CD4-positive, alpha-beta T cell treated with Interleukin-17A for 1 hour (primary cell): ENCODE measurements at places on chromosomes 16 and 17.
A peak's percentile ranks its signal among the peaks of the same experiment; 100 is the strongest.

GRCh38 chr17:72135546-72136325, 14.9 kb downstream of the SOX9 start:
- DNase-seq = no peak

GRCh38 chr17:79625706-79626105, 14.9 kb upstream of the RBFOX3 start:
- no peak for DNase-seq

DNA sequence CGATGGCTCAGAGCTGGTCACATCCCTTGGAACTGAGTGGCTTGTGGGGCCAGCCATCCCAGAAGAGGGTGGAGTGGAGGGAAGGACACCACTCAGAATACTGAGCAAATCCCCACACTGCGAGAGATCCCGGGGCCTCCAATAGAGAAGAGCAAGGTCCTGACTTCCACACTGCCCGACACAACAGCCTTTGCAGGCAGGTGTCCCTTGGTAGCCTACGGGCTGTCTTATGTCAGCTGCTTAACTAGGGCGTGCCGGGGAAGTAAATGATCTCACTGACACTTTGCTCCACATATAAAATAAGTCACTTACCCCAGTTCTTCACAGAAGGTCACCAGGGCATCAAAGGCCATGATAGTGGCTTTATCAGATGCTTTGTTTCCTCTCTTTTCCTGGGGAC, 16.1 kb downstream of the RECQL5 start:
- no peak for DNase-seq

- DNase-seq = no peak
Observed at GRCh38 chr16:79390481-79391051, 210.0 kb downstream of the MAF start.

DNA sequence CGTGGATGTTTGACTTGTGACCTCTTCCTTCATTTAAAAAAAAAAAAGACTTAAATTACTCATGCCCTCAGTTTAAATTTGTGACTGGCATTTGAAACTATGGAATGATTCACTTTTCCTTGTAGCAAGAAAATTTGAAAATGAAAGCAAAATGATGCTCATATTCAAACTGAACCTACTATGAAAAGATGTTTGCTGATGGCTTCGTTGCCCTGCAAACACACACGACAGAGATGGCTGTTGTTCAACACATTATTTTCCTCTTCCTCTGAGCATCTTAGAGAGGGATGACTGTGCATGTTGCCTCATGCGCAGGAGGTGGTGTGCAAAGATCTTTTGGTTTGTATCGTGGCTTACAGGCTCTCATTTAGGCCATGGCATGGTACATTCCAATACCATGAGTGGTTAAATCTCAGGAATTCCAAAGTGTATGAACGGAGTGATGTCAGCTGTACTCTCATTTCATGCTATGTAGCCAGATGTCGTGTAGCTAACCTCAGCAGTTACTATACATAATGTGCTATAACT, 164.5 kb downstream of the PRKCA start:
- no peak for DNase-seq

DNA sequence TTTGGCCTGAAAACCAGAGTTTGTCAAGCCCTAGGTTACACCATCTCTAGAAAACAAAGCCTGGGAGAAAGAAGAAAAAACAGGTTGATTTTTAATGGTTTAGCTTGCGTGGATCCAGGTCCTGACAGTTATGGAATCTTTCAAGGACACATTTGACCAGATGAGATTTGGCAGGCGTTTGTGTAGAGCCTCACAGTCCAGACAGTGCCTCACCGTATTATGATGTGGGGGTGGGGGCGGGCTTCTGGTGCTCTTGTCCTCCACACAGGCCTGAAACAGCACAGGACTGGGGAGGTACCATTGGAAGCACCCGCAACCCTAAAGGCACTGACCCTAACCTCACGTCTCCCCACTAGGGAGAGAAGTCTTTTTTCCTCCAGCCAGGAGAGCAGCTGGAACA, 19.6 kb downstream of the MVP start:
- no peak for DNase-seq

- DNase-seq = no peak
Observed at GRCh38 chr16:31009120-31009519, 1.3 kb downstream of the STX1B start.

- no peak for DNase-seq
Observed at GRCh38 chr17:76887802-76888201, 19.6 kb downstream of the MGAT5B start.

GRCh38 chr16:86579268-86580062, 1.1 kb downstream of the FOXL1 start:
- DNase-seq = no peak

GRCh38 chr16:50718061-50718760, 23.7 kb upstream of the CYLD start:
- no peak for DNase-seq

- DNase-seq = no peak
Observed at GRCh38 chr17:29445844-29446243, 55.7 kb downstream of the TAOK1 start.

GRCh38 chr17:76200354-76200753, 39.9 kb downstream of the RNF157 start:
- DNase-seq = no peak

- DNase-seq = peak; percentile 22
Observed at GRCh38 chr17:63774969-63775265, 947 bp downstream of the DDX42 start.

GRCh38 chr17:30454635-30455034, 22.6 kb upstream of the GOSR1 start:
- no peak for DNase-seq

DNA sequence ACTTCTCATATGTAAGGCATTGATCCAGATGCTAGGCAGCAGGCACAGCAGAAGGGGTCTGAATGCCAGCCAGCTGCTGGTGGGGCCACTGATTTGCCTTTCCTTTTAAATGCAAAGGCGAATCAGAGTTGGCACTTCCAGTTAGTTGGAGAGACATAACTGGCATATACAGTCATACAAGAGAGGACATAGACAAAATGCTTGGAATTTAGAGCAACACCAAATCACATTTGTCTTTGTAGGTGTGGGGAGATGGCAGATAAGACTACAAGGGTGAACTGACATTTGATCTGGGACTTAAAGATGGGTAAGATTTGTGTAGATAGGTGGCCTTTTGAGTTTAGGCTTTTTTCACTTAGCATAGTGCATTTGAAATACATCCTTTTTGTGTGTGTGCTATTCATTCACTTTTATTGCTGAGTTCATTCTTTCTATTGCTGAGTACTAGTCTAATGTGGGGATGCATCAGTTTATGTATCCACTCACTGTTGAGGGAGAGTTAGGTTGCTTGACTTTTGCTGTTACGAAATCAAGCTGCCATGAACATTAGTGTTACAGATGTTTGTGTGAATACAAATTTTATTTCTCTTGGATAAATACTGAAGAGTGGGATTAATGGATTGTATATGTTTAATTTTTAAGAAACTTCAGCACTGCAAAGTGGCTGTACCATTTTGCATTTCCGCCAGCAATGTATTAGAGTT, 74.1 kb downstream of the SPECC1 start:
- DNase-seq = no peak

DNA sequence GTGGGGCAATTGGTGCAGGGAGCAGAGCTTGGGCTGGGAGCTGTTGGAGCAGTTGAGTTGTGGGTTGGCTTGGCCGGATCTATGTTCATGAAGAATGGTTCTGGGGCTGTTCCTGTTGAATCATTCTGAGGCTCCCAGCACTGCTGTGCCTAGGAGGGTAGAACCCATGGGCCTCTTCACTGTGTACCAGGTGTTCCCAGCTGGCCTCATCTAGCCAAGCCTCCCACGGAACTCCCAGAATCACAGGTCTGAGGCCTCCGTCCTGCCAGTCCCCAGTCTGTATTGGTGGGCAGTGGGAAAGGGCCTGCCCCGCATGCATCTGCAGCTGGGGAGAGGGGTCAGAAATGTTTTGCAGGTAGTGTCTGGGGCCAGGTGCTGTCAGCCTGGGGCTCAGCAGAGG, 74.1 kb downstream of the MPRIP start:
- DNase-seq = no peak

DNA sequence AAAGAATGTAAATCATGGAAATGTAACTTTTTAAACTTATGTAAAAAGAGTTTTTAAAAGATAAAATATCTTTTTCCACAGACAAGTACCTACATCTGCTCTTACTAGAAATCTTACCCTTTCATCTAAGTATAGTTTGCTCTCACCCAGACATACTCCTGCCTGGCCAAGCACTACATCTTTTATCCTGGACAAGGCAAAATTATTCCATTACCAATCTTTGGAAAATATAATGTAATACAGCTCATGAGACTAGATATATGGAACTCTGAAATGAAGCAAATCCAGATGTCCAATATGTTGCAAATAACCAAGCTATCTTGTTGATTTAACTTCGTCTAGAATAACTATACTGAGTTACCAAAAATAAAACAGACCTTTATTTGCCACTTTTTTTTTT, 50.0 kb downstream of the VMP1 start:
- DNase-seq = no peak

DNA sequence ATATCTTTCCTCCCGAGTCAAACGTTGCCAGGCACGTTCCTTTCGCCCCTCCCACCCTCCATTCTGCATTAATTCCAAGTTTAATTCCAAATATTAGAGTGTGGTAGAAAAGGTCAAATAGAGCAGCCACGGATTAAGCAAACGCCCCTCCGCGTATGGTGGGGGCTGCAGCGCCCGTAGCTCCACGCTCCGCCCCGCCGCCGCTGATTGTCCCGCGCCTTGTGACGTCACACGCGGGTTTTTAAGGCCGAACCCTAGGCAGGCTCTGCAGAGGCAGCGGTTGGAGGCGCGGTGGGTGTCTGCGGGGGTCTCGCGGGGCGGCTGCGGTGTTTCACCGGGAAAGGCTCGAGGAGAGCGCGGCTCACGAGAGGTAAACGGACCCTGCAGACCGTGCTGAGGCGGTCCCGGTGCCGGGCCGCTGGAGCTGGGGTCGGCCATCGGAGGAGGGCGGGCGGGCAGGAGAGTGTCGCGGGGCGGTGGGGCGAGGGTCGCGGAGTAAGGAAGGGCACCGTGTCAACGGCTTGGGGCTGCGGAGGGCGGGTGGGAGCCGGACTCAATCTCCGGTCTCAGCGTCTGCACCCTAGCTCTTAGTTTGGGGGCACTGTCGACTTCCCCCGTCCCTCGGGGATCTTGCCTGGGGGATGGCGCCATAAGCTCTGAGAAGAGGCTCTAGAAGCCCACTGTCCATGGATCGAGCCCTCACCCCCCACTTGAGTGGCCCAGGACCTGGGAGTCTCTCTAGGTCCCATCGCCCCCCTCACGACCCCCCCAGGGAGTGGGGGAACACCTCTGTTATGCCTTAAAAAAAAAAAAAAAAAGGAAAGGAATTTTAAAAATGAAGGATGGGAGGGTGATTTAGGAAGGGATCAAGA, at the start of gene ARL4D:
Gene ARL4D, plus strand, starts transcription at position 270 of the 872 bp plus-strand sequence. CDS start 740 bp downstream, outside the sequence.
- peak; percentile 87 for DNase-seq

DNA sequence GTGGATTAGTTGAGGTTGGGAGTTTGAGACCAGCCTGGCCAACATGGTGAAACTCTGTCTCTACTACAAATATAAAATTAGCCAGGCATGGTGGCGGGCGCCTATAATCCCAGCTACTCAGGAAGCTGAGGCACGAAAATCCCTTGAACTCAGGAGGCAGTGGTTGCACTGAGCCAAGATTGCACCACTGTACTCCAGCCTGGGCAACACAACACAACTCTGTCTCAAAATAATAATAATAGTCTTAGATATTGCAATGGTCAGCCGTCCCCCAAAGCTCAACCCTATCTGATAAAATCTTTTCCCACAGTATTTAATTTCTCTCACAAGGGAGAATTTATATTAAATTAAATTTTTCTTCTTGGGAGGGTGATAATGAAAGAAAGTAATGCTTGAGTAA, 169.6 kb downstream of the XYLT1 start:
- DNase-seq = no peak

- no peak for DNase-seq
Observed at GRCh38 chr17:34356194-34356593, at the start of gene CCL13. Gene CCL13, plus strand, starts transcription at chr17:34356480. Its CDS starts 47 bp downstream, at chr17:34356527.

DNA sequence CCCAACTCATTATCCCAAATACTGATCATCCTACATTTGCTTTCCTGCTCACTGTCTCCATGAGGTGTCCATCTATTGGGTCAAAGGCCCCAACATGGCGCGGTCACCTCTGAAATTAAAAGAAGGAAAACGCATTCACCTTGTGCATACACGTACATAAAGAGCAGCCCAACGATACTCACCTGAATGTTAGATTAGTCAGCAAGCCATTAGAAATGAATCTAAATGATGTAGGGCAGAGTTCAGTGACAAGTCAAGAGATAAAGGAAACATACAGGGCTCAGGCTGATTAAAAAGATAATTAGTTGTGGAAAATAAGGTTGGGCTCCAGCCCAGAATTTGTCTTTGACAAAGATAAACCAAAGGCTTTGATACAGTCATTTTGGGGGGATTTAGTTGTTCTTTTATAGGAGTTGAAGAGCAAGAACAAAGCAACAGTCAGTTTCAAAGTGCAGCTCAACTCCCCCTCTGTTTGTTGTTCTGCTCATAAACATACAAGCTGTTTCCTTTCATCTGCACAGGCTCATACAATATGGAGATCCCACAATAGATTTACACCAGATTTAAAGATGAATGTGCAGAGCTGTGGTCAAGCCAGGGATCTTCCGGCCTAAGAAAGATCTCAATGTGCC, 21.1 kb downstream of the NXPH3 start:
- DNase-seq = no peak

- no peak for DNase-seq
Observed at GRCh38 chr17:32861981-32862380, 14.9 kb downstream of the MYO1D start.

DNA sequence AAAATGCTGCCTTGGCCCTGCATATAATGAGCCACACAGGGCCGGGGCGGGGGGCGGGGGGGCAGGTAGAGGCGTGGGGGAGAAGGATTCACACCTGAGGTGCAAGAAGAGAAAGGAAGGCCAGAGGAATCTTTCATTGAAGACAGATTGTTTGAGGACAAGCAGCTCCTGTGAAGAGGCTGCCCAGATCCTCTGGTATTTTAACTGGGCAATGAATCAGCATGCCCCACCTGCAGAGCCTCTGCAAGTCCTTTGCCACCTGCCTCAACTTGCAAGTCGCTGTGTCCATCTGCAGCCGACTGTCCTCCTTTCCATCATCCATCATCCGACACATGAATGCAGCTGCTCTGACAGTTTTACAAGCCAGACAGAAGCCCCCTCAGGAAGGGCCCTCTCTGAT, 1.2 kb upstream of the SOST start:
- DNase-seq = no peak

- DNase-seq = no peak
Observed at GRCh38 chr17:50218071-50218759, 16.8 kb upstream of the COL1A1 start.

GRCh38 chr17:40253565-40253964, 34.1 kb upstream of the CDC6 start:
- no peak for DNase-seq

DNA sequence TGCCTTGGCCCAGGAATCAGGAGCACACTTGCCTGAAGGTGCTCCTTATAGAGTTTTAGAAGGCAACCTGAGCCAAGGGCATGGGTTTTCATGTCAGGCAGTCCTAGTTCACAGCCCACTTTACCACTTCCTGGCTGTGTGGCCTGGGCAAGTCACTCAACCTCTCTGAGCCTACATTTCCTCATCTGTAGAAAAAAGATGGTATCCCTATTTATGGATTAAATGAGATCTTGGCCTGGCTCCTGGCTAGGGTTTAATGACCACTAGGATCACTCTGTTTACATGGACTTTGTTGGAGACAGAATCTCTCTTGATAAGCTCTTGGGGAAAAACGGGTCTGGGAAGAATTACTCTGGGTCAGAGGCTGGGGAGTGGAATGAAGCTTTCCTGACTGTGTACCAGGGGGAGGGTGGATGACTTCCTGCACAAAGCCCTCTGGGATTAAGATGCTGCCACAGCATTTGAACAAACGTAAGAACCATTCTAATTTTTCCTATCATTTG, 2.3 kb downstream of the MT2A start:
- DNase-seq = no peak

GRCh38 chr16:23896832-23897821, 61.3 kb downstream of the PRKCB start:
- DNase-seq = peak; percentile 15
